CD4-positive, alpha-beta T cell treated with Interleukin-4 for 1 hour (primary cell): ENCODE measurements at places on chromosomes 6 and 20.

DNA sequence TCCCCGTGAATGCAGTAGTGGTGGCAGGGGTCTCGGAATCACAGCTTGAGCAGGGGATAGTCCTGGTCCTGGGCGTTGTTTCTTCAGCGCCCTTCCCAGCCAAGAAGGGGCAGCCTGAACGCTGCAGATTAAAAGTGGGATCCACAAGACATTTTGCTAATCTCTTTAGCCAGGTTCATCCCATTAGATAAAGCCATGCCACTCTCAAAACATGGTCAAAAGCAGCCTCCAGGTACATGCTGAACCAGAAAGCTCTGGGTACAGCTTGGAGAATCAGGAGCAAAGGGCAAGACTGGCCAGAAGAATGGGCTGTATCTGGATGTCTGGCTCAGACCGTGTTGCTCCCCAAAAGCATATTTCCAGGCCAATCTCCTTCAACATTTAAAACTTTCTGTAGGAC lies at the start of gene PRPH2:
Gene PRPH2, minus strand, starts transcription at position 101 of the 400 bp plus-strand sequence. CDS start 263 bp downstream, outside the sequence.
- no peak for DNase-seq

DNA sequence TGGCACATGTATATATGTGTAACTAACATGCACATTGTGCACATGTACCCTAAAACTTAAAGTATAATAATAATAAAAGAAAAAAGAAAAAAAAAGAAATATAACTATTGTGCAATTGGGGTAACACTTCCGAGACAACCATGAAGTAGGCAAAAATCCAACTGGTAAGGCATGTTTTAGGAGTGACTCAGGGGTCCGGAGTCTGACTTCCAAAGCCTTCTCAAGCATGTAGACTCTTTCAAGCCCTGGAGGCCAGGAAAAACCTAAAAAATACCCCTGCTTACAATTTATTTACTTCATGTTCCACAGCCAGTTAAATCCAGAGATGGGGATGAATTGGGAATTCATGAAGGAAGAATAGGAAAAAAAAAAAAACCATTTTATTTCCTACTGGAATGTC lies 161.3 kb upstream of the PHACTR1 start:
- no peak for DNase-seq

DNA sequence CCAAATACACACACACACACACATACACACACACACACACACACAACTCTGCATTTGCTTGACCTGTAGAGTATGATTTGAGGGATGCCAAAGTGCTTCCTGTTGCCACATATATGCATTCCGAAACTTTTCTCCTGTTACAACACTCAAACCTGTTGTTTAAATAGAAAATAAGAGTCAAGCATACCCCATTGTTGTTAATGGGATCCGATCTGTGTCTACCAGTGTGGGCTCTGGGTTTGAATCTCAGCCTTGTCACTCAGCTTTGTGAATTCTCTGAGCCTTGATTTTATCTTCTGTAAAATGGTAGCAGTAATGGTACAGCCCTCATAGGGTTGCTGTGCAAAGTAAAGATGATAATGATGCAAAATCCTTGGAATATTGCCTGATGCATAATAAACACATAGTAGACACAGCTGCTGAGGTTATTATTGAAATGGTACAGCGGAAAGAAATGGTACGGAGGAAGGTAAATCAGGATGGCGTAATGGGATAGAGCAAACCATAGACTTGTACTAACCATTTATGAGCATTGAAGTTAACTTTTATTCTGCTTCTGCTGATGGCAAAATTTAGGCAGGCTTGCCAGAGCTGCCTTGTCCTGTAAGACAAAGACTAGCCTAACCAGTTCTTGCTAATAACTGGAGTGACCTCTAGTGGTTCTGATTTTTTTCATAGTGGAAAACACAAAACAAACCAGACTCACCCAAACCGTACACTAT lies 113.5 kb upstream of the PHACTR1 start:
- no peak for DNase-seq

DNA sequence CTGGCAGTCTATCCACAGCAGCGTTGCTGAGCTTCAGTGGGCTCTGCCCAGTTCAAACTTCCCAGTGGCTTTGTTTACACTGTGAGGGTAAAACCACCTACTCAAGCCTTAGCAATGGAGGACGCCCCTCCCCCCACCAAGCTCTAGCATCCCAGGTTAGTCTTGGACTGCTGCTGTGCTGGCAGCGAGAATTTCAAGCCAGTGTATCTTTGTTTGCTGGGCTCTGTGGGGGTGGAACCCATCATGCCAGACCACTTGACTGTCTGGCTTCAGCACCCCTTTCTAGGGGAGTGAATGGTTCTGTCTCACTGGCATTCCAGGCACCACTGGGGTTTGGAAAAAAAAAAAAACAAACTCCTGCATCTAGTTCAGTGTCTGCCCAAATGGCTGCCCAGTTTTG lies 249.7 kb upstream of the SYNCRIP start:
- no peak for DNase-seq

- peak; percentile 5 for DNase-seq
Measured at GRCh38 chr20:32969356-32970114, 34.7 kb downstream of the SUN5 start.

DNA sequence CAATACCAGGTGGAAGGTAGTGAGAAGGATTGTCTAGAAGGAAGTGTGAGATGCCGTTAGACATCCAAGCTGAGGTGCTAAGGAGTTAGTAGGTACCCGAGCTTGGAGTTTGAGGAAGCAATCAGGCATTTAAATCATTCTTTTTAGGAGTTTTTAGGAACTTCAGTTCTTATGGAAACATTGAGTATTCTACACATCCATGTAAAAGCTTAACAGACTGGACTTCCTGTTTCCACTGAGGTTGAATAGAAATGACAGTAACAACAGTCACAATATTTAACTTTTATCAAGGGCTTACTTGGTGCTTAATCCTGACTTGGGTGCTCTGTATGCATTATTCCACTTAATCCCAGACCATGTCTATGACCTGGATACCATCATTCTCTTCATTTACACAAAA lies 136.4 kb downstream of the UST start:
- DNase-seq: no peak

DNA sequence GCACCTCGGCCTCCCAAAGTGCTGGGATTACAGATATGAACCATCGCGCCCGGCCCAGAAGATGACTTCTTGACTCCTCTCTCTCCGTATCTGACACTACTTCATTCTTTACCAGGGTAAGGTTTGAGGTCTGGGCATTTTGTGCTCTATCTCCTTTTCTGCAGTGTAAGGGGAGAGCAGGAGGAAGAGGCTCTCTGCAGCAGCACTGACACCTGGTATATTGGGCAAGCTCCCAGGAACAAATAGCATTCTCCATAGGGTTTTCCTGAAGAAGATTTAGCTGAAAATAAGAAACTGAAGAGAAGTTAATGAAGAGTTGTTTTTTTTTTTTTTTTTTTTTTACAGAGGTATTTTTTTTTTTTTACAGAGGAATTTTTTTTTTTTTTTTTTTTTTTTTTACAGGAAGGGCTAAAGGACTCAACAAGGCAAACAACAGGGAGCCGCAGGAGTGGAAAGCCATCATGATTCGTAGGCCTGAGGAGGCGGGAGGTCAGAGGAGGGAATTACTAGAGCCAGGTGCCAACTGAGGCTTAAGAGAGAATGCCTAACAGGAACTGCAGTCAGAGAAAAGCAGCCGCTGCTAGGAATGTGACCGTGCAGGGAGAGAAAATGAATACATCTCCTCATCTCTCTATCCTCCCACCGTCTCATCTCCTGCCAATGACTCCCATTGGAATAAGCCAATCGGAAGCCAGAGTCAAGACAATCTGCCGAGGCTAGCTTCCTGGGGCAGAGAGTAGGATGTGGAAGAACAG lies 34.7 kb upstream of the ADGRF4 start:
- no peak for DNase-seq

DNA sequence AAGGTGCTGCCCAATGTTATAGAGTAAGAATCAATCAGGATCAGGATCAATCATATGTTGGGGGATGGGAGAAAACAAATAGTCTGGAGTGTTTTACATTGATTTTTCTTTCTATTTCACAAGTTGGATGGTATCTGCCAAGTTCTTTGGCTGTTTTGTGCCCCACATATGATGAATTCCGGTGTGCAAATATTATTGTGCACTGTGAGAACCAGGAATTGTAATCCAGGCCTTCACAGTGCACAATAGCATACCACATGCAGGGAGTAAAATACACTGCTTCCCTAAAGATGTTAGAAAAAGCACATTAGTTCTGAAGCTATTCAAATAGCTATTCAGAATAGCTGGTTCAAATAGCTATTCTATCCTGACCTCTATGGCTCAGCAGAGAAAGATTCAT lies 133.7 kb downstream of the LCA5 start:
- DNase-seq: no peak

DNA sequence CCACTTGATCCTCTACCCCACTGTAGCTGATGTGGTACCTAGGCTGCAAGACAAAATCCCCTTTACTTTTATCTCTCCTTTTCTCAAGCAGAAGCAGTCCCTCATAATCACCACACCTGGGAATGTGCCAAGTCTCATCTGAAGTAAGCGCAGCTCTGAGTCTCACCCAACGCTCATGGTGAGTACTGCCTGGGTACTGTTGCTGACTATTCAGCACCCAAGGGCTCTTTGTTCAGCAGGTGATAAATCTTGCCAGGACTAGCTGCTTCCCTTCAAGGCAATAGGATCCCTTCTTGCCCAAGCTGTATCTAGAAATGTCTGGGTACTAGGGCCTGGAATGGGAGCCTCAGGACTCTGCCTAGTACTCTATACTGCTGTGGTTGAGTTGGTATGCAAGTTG lies 70.9 kb downstream of the GCLC start:
- no peak for DNase-seq
